Hippocampal formation (tissue), 2 donors: ENCODE measurements at places on chromosomes 5 and 9.

- DNase-seq, result no peak
Measured at GRCh38 chr5:94081088-94081487, 339.7 kb upstream of the POU5F2 start.

DNA sequence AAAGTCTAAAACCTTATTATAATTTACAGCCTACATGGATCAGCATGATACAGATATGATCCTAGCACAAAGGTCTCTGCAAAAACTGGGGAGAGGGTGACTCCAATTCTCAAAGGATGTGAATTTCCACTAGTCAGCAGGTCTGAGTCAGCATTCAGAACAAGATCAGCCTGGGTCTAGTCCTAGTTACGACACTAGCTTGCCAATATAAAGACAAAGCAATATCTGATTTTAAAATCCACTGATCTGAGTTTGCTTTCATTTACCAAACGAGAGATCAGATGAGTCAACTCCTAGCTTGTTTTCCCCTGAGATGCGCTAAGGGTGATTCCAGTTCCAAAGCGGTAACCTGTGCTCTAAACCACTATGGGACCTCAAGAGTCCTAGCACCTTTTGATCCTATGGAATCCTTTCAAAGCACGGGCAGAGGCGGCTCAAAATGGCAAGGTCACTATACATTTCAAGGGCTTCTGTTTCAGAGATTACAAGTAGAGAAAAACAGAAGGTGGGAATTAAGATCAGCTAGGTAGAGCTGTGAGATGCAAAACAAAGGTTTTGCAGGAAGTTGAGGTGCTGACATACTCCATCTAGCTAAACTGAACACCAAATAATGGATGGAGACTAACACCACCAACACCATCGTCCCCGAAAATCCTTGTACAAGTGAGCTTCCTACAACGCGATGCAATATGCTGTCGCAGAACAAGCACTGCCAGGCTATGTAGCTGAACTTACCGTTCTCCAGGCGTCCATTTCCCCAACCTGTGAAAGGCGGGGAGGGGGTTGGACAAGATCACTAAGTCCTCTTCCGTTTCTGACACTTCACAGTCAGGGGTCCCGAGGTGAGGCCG lies 906 bp downstream of the SLC25A51 start:
- no peak for DNase-seq

DNA sequence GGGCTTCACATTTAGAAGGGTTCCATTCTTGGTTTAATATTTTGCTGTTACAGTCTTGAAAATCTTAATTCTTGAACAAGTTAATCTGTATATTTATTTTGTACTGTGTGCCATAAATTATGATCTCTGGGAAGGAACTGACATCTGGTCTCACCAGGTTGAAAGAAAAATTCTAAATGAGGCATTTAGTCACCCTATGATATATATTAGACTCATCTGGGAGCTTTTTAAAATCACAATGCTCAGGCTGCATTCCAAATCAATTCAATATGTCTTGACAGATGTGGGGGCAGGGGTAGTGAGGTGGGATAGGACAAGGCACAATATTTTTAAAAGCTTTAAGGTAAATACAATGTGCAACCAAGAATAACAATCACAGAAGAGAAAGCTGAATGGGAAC lies 569.2 kb downstream of the PRR16 start:
- DNase-seq, result no peak

DNA sequence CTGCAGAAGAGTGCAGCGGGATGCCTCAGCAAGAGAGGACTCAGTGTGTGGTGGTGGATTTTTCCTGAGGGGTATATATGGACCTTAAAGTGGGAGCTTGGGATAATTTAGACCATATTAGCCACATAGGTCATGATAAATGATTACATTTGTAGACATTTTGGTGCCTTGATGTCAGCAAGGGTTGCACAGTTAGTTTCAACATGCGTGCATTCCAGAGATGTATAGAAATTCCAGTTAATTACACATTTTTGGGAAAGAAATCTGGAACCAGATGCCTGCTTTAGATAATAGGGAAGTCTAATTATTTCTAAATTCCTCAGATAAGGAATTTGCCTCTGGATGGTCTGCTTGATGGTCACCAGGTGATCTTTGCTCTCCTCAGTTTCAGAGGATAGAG lies 440.6 kb upstream of the PAPPA start:
- DNase-seq, result no peak

GRCh38 chr9:33291901-33292300 lies 1.6 kb downstream of the NFX1 start:
- DNase-seq, result no peak

- no peak for DNase-seq
Measured at GRCh38 chr9:98207606-98208005, 15.2 kb upstream of the CORO2A start.

DNA sequence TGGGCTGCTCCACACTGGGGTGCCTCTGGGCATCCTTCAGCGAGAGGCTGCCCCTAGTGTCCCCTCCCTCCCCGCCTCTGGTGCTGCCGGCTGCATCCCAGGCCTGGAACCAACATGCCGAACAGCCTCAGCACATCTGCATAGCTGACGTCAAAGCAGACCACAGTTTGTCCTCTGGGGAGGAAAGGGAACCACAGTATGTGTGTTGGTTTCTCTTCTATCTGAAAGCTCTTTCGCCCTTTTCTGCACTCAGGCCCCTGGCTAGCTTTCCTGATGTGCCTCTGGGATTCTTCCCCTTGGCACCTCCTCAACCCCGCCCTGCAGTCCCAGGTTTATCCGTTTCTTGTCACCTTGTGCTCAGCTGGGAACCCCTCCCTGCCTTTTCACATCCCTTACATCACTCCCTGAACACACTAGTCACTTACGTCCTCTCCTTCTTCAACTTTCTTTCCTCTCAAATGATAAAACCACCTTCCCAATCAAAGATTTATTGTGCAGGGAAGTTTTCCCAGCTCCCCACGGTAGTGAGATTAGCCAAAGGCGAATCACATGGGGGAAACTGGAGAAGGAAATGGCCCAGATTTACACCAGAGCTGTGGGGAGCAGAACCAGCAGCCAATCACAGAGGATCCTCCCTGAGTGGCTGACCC lies 35.5 kb upstream of the B4GALT1 start:
- DNase-seq, result no peak

GRCh38 chr9:12274577-12274976 lies 418.6 kb upstream of the TYRP1 start:
- DNase-seq, result peak; percentile 35

- peak; percentile 50 for DNase-seq
Measured at GRCh38 chr9:2126331-2126803, 111.2 kb downstream of the SMARCA2 start.

GRCh38 chr9:96050861-96051155 lies 175.3 kb downstream of the ERCC6L2 start:
- DNase-seq, result no peak

DNA sequence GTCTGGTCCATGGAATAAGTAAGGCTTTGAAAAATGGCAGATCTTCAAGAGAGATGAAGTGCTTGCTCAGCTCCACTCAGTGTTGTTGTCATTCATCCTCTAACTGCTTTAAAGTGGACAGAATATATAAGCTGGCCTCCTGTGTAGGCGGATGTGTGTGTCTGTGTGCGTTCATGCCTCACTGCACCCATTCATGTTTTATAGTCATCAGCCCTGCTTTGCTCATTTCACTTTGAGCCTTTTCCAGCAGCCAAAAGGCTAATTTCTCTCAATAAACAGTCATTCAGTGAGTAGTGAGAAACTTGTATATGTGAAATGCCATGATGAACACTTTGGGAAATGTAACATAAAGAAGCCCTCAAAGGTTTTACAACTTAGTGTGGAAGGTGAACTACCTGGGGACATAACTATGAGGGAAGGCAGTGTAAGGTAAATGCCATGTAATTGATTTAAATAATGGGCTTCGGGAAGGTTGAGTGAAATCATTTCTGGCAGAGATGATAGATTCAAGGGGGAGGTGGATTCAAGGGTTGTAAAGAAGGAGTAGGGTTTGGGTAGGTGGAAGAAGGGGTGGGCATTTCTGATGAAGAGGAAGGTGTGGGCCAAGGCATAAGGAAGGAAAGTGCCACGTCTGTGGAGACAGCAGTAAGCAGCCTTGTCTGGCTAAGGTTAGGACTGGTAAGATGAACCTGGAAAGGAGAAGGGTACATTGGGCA lies 15.7 kb downstream of the TTC23L start:
- no peak for DNase-seq

GRCh38 chr9:18748251-18748701 lies 274.3 kb downstream of the ADAMTSL1 start:
- DNase-seq, result no peak

GRCh38 chr5:121378559-121379359 lies 472.9 kb upstream of the FTMT start:
- no peak for DNase-seq

GRCh38 chr5:64040490-64040889 lies 78.2 kb upstream of the HTR1A start:
- no peak for DNase-seq

DNA sequence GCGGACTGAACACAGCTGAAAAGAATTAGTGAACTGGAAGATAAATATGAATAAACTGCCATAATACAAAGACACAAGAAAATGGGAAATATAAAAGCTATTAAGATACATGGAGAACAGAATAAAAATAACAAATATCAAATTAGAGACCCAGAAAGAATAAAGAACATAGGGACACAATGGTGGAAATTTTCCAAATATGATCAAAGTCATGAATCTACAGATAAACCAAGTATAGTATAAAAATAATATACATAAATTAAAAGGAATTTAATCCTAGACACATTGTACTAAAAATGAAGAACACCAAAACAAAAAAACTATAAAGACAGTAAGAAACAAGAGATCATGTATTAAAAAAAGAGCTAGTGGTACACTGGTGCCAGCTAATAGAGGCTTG lies 194.9 kb downstream of the MLLT3 start:
- no peak for DNase-seq

GRCh38 chr5:15691521-15691920 lies 191.5 kb downstream of the FBXL7 start:
- DNase-seq, result no peak

DNA sequence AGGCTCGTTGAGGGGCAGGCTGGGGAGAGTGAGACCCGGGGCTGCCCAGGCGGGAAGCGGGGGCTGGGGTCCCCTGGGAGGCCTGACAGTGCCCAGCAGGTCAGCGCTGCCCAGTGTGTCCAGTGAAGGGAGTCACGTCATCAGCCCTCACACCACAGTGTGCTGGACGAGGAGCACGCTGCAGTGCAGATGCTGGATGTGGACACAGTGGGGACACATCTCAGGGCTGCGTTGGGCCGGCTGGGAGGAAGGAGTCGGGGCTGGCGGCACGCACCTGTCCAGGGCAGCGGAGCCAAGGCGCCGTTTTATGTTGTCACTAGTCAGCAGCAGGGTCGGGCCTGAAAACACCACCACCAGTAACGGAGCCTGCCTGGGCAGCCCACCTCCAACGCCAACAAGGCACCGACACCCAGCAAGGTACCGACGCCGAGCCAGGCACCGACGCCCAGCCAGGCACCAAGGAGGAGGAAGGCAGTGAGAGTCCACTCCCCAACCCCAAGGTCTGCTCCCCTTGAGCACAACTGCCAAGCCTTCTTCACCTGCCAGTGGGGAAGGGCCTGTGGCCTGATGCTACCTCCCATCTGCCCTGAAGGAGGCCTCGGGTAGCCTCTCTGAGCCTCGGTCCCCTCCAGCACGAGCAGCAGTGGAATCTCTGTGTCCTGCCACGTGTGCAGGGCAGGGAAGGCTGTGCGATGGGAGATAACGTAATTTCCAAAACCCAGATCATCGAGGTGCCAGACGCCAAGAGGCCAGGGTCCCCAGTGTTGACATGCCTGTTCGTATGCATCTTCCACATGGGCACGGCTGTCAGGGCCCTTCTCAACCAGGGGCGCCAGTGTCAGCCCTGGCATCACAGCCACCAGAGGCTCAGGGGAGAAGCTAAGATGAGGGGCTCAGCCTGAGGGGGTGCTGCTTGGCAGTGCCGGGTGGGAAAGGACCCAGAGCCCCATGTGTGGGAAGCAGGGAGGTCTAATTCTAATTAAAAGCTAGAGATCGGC lies 21.9 kb upstream of the NSMF start:
- DNase-seq, result no peak

DNA sequence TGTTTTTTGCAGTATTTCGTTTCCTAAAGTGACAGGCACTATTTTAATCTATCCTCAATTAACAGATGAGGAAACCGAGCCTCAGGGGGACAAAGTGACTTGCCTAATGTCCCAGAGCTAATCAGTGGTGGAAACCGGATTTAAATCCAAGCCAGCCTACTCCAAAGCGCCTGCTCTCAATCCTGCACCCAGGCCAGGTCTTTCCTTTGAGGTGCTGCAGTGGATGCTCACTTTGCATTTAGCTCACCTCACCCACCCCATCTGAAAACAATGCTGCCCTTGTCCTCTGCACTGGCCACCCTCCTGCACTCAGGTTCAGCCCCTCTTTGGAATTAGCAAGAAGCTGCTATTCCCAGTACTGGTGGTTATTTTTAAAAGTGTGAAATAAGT lies 16.0 kb downstream of the ANGPTL2 start:
- no peak for DNase-seq

DNA sequence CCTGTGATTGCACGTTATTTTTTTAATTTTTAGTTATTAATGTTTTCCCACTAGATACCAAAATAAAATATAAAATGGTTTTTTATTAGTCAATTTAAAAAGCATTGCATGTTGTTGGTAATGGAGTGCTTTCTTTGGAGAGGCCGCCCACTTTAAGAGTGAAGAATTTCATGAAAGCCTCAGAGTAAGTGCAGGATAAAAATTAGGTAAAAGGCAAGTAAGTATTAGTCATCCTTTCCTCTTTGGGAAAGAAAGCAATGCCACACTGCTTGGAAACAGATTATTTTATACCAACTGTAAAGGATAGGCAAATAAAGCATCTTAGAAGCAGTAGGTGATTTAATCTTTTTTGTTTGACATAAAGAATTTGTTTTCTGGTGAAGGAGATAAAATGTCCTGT lies 62.9 kb downstream of the HSD17B4 start:
- DNase-seq, result no peak

GRCh38 chr5:60457233-60457632 lies 242.7 kb downstream of the DEPDC1B start:
- no peak for DNase-seq

GRCh38 chr9:20441711-20442423 lies 180.4 kb downstream of the MLLT3 start:
- DNase-seq, result no peak

DNA sequence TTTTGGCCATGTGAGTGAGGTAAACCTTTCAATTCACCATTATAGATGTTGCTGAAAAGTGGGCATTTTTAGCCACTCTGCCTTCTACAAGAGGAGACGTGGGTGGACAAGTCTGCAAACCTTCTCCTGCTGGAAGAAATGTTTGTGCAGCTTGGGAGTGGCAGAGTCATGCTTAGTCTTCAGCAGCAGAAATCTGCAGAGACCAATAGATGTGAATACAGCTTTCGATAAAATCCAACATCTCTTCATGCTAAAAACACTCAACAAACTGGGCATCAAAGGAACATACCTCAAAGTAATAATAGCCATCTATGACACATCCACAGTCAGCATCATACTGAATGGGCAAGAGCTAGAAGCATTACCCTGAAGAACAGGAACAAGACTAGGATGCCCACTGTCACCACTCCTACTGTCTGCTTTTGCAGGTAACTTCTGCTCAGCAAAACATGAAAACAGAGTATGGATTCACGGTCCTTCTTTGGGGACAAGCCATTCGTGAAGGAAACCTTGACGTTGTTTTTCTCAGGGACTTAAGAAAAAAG lies 91.3 kb downstream of the RALGPS1 start:
- DNase-seq, result no peak
